Amygdala (tissue), 56 donors: ENCODE measurements at places on chromosomes 7 and 10.

GRCh38 chr7:91050677-91051076 is 213.6 kb upstream of the FZD1 start:
- DNase-seq: no peak

DNA sequence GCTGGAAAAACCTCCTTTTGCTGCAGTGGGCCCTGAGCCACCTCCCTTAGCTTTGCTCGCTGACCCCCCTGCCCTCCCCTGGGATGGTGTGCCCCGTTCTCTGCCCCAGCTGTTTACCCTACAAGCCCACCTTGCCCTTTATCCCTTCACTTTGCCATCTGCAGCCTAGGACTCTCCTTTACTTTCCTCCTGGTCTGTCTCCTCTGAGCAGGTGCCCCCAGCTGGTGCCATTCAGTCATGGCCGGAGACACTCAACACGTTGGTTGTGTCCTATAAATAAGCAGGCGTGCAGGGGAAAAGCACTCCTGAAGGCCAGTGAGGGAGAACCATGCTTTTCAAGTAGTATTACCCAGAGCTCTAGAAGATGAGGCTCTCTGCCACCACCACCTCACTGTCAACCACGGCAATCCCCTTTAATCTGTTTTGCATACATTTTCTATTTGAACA is 6.1 kb downstream of the RASSF4 start:
- DNase-seq: no peak

DNA sequence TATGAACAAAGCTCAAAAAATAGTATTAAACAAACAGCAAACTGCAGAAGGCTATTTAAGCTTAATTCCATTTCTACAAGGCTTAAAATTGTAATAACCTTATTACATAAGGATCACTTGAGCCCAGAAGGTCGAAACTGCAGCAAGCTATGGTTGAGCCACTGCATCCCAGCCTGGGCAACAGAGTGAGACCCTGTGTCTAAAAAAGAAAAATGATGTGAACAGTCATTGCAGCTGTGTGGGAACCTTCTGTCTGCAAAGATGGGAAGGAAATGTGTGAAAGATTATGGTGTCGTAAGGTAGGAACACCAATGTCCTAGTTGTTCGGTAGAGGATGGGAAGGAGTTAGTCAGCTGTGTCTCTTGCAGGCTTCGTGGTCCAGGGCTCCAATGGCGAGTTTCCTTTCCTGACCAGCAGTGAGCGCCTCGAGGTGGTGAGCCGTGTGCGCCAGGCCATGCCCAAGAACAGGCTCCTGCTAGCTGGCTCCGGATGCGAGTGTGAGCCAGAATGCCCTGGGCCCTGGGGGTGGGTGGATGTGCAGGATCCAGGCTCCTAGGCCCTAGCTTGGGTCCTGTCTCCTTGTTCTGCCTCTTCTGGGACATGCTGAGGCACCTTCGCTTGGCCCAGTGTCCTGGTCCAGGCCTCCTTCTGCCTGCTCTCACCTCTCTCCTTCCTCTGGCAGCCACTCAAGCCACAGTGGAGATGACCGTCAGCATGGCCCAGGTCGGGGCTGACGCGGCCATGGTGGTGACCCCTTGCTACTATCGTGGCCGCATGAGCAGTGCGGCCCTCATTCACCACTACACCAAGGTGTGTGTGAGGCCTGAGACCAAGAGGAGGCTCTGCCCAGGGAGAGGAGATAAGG is 9.1 kb downstream of the C10orf62 start:
- no peak for DNase-seq

DNA sequence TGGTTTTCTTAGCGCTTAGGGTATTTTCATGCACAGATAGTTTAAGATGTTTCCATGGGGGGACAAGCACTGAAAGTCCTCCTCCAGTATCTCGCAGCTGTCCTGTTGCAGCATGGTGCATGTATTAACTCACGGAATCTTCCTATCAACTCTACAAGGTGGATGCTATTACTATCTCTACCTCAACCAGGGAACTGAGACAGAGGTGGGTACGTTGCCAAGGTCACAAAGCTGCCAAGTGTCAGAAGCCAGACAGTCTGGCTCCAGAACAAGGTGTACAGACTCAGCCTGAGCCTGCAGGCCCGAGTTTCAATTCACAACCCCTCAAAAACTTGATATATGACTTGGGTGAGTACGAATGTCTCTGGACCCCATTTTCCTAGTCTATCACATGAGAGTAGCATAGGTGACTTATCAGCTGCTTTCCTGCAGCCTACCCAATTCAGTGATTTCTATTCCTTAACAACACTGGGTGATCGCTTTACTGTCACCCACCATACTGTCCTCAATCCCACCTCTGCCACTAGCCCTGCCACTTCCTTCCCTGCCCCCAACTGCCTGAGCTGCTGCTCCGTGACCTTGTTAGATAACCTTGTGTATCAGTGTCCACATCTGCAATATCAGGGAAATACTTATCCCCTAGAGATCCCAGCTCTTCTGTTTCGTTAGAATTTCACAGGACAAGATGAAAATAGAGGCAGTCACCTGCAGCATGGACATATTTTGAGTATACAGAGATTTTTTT is 92.1 kb downstream of the ABCC2 start:
- DNase-seq: no peak

GRCh38 chr10:58001159-58001558 is 266.5 kb downstream of the IPMK start:
- no peak for DNase-seq

DNA sequence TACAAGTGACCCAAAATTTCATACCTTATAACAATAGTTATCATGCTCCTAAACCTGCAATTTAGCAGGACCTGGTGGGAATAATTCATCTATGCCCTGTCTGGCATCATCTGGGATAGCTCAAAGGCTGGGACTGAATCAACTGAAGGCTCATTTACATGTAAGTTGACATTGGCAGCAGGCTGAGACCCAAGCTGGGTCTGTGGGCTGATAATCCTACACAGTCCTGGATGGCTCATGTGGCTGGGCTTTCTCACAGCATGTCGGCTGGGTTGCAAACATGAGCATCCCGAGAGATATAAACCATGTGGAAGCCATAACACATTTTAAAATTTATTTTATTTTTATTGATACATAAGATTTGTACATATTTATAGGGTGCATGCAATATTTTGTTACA is 19.5 kb upstream of the ABCB5 start:
- no peak for DNase-seq

DNA sequence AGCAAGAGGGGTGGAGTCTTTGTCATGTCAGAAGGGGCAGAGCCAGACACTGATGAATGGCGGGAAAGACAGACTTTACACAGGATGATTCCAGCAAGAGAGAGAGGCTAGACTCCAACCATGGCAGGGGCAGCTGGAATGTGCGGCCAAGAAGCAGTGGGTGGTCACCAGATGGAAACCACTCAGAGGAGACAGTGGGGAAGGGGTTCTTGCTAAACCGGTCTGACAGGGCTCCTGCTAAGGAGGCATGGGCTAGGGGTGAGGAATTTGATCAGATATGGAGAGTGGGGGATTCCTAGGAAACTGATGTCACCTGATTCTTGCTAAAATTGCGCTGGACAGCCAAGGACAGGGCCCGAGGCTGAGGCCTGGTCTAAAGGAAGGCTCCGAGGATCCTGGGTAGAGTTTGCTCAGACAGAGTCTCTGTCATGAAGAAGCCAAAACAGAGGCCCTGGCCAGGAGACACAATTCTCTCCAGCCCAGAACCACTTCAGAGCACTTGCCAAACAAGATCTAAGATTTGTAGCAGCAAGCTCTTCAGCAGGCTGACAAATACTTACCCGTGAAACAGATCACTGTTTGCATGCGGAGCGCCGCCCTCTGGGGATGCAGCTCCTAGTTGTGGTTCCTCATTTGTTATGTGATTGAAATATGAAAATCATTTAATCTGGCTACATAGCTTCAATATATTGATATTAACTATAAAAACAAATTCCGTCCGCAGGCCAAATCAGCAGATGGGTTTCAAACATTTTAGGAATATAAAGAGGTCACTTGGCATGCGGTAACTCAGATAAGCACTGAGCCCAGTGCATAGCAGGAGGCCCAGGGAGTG is 377.0 kb downstream of the TCERG1L start:
- DNase-seq: no peak

DNA sequence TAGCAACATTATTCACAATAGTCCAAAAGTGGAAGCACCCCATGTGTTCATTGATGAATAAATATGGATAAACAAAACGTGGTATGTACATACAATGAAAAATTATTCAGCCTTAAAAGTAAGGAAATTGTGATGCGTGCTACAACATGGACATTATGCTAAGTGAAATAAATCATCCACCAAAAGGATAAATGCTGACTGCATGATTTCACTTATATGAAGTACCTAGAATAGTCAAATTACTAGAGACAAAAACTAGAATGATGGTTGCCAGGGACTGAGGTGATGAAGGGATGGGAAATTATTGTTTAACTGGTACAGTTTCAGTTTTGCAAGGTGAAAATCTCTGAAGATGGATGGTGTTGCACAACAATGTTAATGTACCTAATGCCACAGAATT is 56.6 kb downstream of the THSD7A start:
- no peak for DNase-seq

DNA sequence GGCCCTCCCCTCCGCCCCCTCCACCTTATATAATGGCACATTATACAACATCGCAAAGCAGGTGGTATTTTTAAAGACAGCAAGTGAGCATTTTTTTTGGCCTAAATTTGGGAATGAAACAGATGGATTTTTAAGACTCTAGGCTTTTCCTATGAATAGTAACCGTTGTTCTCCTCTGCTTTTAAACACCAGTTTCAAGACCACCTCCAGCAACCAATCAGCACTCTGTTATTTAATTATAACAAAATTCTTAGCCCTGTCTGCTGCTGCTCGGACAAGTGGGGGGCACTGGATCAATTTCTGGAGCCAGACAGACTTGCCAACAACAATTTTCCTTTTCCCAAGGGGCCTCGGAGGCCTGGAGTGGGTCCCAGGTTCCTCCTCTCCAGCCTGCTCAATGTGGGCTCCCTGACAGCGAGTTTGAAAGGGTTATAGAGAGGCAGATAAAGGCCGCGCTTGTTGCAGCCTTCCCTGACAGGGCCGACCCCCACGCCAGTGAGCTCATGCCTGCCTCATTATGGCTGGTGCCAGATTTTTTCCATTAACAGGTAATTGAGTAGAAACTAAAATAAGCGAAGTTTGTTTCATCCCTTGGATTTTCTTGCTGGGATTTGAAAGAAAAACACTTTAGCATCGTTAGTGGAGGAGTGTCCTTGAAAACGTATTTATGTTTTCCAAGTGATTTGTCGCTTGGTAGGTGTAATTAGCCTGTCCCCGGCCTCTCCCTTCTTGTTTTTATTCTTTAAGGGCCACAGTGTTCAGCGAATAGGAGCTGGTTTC is 227.3 kb downstream of the TCF7L2 start:
- peak; percentile 17 for DNase-seq

GRCh38 chr10:131943021-131943814 is 38.5 kb downstream of the BNIP3 start:
- no peak for DNase-seq

DNA sequence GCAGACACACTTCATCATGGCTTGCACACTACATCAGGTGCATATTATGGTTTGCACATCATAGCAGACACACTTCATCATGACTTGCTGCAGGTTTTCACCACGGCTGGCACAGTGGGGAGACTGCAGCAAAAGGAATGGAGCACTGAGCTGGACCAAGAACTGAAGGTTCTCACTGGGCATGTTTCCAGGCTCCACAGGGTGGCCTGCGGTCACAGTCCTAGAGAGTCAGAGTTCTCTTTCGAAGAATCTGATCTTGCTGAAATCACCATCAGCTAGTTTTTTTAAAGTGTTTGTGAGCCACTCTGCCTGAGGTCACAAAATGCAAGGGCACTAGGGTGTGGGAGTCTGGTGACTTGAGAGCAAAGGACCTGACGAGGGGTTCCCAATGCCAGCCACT is 140.4 kb upstream of the NPY start:
- DNase-seq: no peak

GRCh38 chr10:69004821-69005220 is 16.2 kb downstream of the KIFBP start:
- no peak for DNase-seq

DNA sequence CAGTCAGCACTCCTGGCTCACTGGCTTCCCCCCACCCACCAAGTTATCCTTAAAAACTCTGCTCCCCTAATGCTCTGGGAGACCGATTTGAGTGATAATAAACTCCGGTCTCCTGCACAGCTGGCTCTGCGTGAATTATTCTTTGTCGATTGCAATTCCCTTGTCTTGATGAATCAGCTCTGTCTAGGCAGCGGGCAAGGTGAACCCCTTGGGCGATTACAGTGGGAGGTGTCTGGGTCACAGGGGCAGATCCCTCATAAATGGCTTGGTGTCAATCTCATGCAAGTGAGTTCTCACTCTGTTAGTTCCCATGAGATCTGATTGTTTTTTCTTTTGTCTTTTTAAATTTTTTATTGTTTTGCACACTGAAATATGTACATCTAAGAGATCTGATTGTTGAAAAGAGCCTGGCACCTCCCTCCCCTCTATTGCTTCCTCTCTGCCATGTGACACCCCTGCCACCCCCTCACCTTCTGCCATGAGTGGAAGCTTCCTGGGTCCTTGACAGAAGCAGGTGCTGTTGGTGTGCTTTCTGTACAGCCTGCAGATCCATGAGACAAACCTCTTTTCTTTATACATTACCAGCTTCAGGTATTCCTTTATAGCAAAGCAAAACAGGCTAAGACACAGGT is 20.5 kb downstream of the OTUD1 start:
- no peak for DNase-seq

DNA sequence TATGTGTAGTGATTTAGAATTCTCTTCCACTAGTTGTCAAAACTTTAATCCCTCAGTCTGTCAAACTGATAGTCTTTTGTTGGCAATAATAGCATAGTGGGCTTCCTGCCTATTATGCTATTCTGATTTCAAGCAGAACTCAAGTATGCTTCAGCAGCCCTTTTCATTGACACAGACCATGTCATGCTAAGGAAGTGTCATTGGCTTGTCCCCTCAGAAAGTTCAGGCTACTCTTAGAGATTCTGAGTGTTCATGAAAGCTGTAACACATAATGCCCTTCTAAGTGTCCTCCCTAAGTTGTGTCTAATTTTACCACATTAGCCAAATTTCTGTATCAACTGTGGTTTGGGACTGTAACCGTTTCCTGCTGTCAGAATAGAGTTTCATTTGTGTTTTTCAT is 198.7 kb downstream of the THSD7A start:
- DNase-seq: no peak

DNA sequence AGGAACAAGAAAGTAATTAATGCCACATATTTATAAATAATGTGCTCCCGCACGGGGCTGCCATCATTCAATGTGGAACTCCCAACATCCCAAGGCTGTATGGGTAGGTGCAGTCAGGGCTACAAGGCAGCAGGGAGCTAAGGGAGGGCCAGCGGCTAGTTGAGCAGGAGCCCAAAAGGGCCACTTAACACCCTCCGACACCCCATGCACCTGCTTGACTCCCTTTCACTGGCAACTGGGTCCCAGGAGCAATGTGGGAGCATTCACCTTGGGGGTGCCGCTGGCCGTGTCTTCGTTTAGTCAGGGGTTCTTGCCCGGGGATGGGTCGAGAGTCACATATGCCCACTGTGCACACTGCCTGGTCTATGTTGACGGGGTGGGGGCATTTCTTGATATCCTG is 27.9 kb downstream of the SCART1 start:
- DNase-seq: no peak

- no peak for DNase-seq
These were observed 679.4 kb downstream of the TNS3 start for GRCh38 chr7:46902463-46902862.

- DNase-seq: no peak
These were observed 93.1 kb downstream of the BMPER start for GRCh38 chr7:33998476-33998875.
